ENCODE measurements at places on chromosomes 2 and 18.

DNA sequence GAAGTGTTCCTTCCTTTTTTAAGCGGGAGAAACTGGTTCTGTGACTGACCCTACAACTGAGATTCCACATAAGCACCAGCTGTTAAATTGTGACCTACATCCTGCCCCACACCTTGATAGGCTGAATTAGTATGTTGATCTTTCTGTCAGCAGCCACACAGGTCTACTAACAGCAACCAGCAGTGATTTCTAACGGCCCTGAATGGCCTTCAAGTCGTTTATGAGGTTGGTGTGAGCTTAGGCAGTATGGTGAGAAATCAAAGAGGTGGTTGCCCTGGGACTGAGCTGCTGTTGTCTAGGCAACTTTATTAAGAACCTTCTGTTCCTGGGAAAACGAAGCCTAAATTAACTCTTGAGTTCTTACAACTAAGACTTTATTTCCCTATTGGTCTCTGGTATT lies 197.2 kb upstream of the FSHR start:
- DNase-seq, result no peak

- no peak for DNase-seq
Measured at GRCh38 chr2:224378701-224379097, 23.2 kb downstream of the FAM124B start.

- DNase-seq, result no peak
Measured at GRCh38 chr2:124039762-124040291, 14.7 kb downstream of the CNTNAP5 start.

DNA sequence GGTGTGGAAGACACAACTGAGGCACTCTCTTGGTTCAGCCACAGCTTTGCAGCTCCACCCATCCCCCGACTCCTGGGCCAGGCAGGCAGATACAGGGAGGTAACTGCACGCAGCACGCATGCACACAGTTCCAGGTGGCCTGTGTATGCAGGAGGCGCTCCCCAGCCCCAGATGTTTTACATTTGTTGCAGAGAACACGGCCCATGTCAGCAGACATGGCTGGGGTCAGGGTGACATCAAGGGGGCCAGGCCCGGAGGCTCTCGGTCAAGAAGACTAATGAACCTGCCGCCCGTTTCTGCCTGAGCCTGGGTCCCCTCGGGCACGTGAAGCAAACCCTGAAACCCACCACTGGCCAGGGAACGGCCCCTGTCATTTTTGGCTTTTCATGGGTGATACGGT lies 57.3 kb downstream of the TWIST2 start:
- DNase-seq, result no peak

- no peak for DNase-seq
Measured at GRCh38 chr2:40823478-40823877, 371.6 kb upstream of the SLC8A1 start.

DNA sequence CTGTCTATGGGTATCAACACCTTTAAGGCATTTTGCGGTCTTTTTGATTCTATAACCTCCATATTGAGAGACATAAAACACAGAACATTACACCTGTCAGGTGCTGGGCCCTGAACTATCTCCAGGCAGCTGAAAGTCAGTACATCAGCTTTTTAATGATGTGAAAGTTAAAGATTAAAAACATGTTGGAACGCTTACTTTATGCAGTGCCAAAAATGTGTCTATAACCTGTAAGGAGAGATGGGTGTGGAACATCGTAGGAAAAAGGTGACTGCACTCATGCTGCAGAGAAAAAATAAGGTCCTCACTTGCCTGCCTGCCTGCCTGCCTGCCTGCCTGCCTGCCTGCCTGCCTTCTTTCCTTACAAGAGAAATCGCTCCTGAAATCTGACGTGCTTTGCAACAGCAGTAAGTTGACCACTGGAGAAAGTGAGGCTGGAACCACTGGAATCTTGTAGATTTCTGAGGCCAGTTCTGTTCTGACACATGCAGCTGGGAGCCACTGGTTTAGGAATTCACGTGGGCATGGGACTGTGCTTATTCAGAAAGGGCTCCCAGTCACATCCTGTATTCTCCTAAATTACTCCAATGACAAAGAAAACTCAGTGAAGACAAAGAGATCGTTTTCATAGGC lies 34.1 kb downstream of the BCL11A start:
- DNase-seq, result no peak

- no peak for DNase-seq
Measured at GRCh38 chr2:214465363-214466146, 54.7 kb downstream of the VWC2L start.

Measured in fibroblast of the aortic adventitia (primary cell).